Anterior cingulate cortex (tissue), 58 donors: ENCODE measurements at places on chromosomes 12 and 14.

GRCh38 chr14:105163040-105163742 lies 5.4 kb downstream of the JAG2 start:
- no peak for DNase-seq

DNA sequence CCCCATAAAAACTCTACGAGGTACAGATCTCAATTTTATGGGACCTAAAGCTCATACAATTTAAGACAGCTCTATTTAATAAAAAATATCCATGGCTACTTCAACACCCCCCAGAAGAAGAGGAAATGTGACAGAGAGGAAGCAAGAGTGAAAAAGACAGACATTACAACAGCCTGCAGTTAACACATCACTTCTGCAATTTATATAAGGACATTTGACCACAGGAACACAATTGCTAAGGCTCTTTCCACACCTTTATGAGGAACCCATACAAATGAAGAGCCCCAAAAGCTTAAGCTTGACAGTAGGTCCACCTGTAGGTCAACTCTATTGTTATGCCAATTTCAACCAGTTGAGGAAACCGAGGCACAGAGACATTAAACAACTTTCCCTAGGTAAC lies 5.6 kb downstream of the OR10P1 start:
- no peak for DNase-seq

DNA sequence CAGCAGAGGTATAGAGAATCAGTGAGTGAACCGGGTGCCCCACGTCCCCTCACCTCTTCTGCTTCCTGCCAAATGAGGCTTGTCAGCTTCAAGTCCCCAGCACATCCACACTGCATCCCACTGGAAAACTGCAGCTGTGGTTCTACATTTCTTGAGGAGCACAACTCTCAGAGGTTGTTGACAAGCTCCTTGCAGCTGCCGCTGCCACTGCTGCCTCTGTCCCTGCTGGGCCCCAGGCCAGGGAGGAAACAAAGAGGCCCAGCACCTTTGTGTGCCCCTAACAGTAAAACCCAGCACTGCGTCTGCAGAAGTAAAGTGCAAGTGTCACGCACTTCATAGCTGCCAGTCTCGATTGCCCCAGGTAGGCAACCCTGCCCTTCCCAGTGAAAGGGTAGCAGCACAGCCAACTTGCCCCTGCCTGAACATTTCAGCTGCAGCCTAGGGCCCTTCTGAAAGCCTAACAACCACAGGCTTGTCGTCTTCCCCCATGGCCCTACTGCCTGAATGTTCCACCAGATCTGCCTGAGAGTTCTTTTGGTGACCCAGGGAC lies 1162.1 kb upstream of the USP15 start:
- no peak for DNase-seq

GRCh38 chr14:76348898-76349297 lies 27.0 kb upstream of the ESRRB start:
- no peak for DNase-seq

DNA sequence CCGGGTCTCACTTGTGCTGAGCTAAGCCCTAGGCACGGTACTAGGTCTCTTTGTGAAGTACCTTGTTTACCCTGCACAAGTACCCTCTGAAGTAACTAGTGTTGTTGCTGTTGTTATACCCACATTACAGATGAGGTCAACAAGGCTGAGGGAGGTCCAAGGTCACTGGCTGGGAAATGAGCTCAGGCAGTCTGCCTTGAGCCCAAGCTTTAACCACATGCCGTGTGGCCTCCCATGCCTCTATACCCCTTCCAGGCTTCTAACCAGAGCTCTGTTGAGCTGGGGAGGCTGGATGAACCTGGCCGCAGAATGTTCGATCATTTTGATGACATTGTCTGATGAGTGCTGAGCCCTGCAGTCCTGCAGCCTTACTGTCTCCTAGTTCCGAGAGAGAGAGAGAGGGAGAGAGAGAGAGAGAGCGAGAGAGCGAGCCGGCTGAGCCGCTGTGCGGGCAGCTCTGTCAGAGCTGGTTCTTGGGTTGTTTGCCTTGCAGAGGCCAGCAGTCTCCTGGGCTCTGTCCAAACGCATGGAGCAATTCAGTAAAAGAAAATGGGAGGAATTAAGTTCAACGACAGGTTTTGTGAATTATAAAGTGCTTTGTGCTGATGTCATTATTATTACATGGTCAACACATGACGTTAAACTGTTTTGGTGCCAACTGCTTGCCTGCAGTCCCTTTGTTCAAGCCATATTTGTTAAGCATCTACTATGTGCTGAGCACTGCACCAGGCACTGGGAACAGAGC lies 13.1 kb downstream of the JDP2 start:
- no peak for DNase-seq

GRCh38 chr14:69153152-69153872 lies 393 bp upstream of the DCAF5 start:
- peak; percentile 89 for DNase-seq

DNA sequence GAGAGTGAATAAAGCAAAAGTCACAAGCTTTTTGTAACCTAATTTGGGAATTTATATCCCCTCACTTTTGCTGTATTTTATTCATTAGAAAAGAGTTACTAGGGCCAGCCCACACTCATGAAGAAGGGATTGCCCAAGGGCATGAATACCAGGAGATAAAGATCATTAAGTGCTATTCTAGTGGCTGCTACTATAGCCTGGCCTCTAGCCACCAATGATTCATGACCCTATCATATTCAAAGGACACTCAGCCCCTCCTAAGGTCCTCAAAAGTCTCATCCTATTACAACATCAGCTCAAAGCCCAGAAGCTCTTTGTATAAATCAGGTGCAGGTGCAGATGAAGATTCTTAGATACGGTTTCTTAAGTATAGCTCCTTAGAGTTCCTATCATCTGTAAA lies 518.1 kb downstream of the TRHDE start:
- no peak for DNase-seq

GRCh38 chr12:90897986-90898385 lies 57.0 kb downstream of the CCER1 start:
- no peak for DNase-seq

GRCh38 chr14:25150934-25151790 lies 101.2 kb upstream of the STXBP6 start:
- no peak for DNase-seq

DNA sequence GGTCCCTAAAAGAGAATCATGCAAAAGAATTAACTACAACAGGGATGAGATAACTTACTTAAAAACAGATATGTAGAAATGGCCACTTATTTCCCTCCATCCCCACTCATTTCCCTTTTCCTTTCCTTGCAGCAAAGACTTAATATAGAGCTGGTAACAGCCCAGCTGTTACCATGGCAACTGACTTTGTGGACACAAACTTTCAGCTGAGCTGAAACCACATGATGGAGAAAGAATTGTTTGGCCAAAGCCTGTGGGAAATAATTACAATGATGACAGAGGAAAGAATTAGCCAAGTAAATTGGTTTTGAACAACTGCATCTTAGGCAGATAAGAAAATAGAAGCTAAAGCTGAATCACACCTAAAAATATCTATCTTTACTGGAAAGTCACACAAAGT lies 364.9 kb downstream of the GALC start:
- DNase-seq = no peak

DNA sequence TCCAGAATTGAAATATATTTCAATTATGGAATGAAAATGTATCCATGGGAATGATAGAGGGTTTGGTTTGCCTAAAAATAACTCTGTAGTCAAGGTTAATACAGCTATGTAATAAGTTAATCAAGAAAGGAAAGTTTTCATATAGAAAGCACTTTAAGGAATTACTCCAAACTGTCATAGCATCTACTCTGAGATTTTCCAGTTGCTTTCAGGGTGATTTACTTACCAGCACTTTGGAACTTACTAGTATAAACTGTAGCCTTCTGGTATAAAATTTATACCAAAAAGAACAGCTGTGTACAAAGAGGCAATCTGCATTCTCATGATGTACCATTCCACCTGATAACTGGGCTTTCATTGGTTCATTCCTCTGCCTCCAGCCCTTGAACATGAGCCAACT lies 87.1 kb downstream of the ARF6 start:
- no peak for DNase-seq

DNA sequence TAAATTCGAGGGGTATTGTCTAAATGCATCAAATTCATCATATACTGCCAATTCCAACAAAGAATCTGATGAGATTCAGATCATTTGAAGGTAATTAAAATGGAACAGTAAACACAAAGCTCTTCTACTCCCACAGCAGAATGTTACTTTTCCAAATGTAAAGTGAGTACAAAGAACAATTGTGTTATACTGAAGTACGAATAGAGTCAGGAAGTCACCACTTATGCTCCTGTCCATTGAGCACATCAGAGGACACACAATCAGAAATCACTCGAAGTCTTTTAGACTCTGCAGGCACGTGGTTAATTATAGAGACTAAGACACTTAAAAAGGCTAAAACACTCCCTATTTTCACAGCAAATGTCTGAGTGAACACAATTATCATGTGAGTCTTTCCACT lies 388.5 kb upstream of the MIS18BP1 start:
- no peak for DNase-seq

- no peak for DNase-seq
Measured at GRCh38 chr14:23146351-23146910, 27.4 kb upstream of the CEBPE start.

DNA sequence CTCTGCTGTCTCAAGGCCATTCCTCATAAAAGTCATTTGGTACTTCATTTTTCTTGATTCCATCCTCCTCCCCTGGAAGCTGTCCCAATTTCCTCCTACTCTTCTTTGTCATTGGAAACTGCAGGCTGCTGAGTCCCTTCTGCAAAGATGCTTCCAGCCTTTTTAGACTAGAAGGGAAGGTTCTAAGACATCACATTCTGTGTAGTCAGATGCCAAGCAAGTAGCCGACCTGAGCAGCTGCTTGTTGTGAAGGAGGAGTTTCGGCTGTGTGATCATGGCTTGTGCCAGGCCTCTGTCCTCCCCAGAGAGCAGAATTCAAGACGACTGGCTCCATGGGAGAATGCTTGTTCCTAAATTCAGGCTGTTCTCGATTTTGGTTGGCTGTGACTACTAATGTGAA lies 8.7 kb downstream of the RFC5 start:
- peak; percentile 48 for DNase-seq

DNA sequence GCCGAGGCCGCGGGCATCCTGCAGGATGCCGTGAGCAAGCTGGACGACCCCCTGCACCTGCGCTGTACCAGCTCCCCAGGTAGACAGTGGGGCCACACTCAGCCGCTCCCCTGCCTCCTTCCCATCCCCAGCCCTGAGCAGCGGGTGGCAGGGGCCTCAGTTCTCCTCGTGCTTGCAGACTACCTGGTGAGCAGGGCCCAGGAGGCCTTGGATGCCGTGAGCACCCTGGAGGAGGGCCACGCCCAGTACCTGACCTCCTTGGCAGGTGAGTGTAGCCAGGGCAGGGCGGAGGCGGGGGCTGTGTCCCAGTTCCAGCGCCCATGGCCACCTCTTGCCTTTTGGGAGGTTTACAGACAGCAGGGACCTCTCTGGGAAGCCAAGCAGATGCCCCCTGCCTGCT lies 22.9 kb downstream of the HIP1R start:
- no peak for DNase-seq

GRCh38 chr12:85575120-85576096 lies 260.8 kb downstream of the RASSF9 start:
- DNase-seq = peak; percentile 4
